Sigmoid colon (tissue), 7 donors: ENCODE measurements at places on chromosomes 11 and 22. TPM values are rescaled to one million over a fixed set of nuclear protein-coding genes. Genes with fewer than 3 reads are reported as not detected.

The OR9I1 gene
- polyA plus RNA-seq, result not detected

The LARGE1 gene
- 12.0 TPM for polyA plus RNA-seq

DNA sequence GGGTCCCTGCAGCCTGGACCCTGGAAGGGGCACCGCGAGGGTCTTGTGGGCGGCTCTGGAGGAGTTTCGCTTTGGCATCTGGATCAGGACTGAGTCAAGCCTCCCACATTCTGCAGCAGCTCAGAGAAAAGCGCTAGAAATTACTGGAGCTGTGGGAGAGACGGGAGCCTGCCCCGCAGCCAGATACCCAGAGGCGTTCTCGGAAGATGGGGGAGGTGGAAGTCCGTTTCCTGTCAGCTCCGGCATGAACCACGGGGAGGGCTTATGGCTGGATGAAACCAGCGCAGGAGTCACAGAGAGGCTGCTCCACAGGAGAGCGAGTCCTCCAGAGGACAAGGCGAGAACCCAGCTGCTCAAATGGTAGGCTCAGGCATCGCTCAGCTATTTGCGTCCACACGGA is 379.3 kb downstream of the OPCML start:
- DNase-seq, result no peak

GRCh38 chr11:126945319-126945718 is 55.3 kb downstream of the KIRREL3 start:
- no peak for DNase-seq

The APOL6 gene
- polyA plus RNA-seq, result 4.2 TPM

GRCh38 chr11:130174642-130175041 is 15.1 kb downstream of the ST14 start:
- DNase-seq, result no peak

DNA sequence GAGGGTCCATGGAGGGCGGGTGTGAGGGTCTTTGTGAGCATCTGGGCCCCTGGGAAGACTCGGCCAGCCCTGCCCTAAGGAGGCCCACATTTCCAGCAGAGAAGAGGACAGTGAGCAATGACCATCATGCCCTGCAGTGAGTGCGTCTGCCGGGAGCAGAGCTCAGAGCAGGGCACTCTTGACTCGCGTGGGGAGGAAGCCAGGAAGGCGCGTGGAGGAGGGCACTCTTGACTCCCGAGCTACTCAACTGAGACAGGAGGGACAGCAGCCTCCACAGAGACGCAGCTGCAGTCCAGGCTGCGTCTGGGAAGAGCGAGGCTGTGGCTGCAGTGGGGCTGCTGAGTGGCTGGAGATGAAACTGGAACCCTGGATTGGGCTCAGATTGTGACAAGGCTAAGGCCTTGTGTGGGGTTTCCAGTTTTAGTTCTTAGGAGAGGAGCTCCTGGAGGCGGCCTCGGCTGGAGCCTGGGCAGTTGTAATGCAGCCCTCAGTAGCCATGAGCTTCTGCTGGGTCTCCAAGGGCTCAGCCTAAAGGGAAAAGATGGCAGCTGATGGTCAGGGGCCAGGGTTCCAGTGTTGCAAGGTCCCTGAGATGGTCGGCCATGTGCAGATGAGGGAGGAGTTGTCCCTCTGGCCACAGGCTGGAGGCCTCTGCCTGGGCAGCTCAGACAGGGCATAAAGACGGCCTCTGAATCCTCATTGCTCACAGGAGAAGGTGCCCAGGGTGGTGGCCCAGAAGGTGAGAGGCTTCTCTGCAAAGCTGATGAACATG is 264.7 kb upstream of the B3GAT1 start:
- peak; percentile 42 for DNase-seq

- DNase-seq, result no peak
Measured at GRCh38 chr22:50104141-50104544, 14.3 kb downstream of the MOV10L1 start.

DNA sequence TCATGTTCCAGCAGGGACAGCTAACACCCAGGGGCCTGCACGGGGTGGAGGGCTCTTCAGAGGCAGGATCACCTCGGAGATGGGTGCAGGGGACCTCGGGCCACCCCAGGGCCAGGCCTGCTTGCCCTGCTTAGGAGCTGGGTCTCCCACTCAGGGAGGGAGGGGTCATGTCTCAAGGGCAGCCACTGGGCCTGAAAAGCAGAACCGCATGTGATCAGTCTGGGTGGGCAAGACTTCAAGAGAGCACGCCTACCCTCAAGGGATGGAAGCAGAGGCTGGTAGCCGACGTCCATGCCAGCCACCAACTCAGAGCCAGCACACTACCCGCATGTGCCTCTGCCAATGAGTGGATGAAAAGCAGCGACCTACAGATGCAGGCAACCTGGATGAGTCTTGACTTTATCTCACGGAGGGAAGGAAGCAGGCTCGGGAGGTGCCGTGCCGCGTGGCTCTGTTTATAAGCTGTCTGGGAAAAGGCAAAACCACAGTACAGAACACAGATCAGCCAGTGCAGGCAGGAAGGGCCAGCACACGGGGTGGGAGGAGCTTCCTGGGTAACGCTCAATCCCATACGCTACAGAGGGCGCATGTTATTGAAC is 16.0 kb downstream of the TBX1 start:
- no peak for DNase-seq
